ENCODE measurements at places on chromosomes 2 and 18.

DNA sequence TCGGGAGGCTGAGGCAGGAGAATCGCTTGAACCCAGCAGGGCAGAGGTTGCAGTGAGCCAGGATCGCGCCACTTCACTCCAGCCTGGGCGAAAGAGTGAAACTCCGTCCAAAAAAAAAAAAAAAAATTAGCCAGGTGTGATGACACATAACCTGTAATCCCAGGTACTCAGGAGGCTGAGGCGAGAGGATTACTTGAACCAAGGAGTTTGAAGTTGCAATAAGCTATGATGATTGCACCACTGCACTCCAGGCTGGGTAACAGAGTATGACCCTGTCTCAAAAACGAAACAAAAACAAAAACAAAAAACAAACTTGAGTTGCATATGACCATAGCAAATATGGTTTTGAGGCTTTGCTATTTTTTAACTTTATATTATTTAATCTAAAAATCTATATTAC is 25.8 kb downstream of the SANBR start:
- DNase-seq: no peak

DNA sequence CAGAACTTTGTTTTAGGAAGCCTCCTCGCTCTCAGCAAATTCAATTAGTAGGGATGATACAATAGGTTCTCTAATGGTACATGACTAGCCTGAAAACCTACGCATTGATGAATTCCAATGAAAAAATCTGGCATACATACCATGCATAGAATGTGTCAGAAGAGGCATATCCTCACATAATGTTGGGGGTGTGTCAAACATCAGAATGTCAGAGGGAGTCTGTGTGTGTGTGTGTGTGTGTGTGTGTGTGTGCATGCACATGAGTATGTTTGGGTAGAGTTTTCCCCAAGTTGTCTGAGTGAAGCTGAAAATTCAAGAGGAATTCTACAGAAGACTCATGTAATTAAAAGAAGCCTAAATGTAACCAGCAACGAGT is 78.5 kb downstream of the FIGN start:
- no peak for DNase-seq

- no peak for DNase-seq
Observed at GRCh38 chr2:215912299-215912842, 101.0 kb downstream of the MREG start.

DNA sequence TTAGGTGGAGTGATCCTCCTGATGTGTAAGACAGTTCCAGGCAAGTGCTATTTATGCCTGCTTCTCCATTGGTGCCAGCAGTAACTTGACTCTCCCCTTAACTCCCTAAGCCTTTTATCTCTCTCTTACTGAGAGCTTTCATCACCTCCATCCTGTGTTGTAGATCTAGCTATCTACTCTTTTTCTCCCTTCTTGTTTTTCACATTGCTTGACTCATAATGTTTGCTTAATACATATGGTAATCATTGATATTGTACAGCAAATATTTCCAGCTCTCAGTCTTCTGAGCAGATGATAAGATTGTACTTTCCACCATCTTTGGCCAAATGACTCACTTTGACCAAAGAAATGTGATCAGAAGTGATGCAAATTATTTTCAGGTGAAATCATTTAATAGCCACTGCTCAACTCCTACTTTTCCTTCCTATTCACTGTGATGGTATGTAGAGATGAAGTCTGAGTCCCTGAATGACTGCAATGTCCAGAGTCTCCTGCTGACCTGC is 165.0 kb downstream of the PLCL1 start:
- no peak for DNase-seq

DNA sequence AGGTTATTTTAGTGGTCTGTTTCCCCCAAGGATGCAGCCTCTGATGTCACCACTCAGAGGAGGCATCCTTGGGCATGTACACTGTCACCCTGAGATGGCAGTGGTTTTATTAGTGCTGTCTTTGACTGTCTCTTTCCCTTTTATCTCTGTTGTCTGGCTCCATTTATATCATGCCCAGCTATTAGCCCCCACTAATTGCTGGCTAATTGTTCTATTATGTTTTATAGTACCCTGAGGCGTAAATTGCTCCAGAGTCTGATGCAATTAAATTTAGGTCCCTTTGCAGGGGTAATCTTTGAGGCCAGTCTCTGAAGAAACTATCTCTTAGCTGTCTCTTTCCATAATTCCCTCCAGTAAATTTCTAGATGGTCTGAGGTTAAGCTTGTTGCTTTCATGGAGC is 301.0 kb upstream of the KLHL29 start:
- DNase-seq: no peak

GRCh38 chr2:142873831-142874287 is 3.6 kb upstream of the KYNU start:
- DNase-seq: no peak

DNA sequence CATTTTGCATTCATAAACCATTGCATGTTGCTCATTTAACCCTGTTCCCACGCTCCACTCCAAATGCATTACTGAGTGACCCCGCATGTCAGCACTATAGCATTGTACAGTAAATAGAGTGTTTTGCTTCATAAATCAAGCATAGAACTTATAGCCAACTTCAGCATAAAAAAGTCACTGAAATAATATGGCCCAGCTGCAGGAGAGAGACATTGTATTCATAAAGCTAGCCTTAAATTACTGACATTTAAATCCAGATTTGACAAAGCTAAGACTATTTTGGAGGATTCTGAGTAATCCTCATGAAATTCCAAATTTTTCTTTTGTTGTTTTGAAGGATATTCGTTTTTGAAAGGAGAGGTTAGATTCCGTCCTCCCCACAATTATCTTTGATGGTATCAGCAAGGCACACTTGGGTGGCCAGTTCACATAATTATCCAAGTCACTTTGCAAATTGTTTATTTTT is 320.9 kb upstream of the TCF4 start:
- no peak for DNase-seq

GRCh38 chr2:175450029-175450760 is 268.7 kb upstream of the ATP5MC3 start:
- no peak for DNase-seq

DNA sequence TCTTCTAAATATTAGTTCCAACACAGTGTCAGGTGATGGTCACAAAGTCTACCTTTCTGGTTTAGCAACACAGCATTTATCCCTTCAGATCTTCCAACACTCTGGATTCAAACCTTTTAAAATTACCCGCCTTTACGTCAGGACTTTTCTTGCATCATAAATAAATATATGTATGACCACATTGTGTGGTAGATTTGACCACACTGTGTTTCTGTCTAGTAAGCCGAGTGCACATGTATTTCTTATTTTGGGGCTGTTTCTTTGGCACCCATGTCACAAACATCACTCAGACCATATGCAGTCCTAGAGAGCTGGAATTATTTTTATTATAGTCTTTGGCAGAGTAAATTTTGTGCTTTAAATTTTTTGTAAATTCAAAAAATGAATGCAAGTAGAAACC is 172.1 kb downstream of the ANKRD44 start:
- no peak for DNase-seq

GRCh38 chr2:63778391-63778790 is 63.3 kb upstream of the UGP2 start:
- no peak for DNase-seq

DNA sequence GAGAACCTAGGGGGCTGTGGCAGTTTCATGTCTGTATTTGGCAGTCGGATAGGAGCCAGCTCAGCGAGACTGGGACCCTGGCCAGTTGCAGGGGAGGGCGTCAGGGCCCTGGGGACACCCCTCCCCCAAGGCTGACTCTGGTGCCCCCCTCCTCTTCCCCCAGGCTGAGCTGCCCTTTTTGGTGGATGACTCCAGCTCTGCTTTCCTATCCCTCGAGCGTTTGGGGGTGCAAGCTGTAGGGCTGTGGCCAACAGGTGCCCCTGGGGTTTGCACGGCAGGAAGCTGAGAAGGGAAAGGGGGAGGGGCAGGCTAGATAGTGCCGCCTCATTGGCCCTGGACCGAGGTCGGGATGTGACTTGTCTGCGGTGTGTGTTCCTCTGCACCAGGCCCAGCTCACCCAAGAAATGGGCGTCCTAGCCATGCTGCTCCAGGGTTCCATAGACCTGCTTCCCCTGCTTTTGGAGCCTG is 26.4 kb downstream of the SPEG start:
- no peak for DNase-seq

GRCh38 chr2:99544608-99545007 is 54.8 kb upstream of the REV1 start:
- no peak for DNase-seq

- no peak for DNase-seq
Observed at GRCh38 chr2:235894839-235895238, 273.3 kb downstream of the GBX2 start.

GRCh38 chr2:211652327-211652726 is 886.3 kb downstream of the ERBB4 start:
- no peak for DNase-seq

DNA sequence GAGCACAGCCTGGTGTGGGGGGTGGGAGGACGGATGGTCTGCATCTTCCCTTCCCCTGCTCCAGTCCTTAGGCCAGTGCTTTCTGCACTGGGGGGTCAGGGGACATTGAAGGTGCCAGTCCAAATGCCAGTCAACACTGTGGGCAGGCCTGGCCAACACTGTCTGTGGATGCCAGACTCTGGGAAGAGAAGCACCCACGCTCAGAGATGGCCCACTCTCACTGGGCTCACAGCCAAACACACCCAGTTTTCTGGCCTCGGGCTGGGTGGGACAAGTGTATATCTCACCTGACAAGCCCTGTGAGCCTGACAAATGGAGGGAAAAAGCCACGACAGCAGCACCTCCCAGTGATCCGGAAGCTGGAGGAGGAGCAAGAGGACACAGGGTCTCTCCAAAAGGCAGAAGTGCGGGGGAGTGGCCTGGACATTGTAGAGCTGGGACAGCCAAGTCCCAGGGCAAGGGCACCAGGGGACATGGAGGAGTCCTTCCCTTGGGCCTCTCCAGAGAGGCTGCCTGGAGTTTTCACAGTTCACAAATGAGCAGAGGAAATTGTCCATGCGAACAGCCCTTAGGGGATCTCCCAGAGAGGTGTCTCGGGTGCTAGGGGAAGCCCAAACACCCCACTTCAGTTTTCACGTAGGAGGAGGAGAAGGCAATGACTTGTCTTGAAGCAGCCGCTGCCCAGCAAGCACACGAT is 79.3 kb downstream of the SDC1 start:
- peak; percentile 49 for DNase-seq

DNA sequence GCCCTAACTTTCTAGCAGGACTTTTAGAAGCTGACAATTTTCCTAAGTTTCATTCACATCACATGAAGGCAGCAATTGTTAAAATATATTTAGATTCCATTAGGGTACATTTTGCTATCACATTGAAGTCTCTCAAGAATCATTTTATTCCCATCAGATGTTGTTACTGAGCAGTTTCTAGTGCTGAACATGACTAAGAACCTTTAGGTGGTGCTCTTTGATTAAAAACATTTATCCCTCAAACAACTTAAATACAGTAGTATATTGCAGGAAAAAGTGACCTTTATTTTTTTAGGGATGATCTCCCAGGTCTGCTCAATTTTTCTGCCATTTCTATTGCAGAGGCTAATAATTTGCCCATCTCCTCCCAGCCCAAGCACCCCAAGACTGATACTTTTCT is 22.9 kb upstream of the NARS1 start:
- DNase-seq: no peak

- DNase-seq: no peak
Observed at GRCh38 chr2:173132531-173132930, 56.9 kb downstream of the MAP3K20 start.

DNA sequence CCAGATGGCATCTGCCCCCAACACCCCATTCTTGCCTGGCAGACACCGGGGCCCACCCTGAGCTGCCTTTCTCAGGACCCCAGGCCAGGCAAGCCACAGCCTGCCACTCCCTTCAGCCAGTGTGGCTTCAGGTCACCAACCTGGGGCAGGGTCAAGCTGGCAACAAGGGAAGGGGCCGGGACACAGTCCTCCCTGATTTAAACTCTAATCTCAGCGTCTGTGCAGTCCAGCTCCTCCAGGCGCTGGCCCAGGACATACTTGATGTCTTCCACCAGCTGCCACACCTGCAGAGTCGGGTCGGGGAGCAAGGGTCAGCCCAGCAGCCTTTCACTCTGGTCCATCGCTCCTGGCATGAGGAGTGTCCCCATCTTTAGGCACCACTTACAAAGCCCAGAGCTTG is 29.0 kb upstream of the ALPP start:
- no peak for DNase-seq

DNA sequence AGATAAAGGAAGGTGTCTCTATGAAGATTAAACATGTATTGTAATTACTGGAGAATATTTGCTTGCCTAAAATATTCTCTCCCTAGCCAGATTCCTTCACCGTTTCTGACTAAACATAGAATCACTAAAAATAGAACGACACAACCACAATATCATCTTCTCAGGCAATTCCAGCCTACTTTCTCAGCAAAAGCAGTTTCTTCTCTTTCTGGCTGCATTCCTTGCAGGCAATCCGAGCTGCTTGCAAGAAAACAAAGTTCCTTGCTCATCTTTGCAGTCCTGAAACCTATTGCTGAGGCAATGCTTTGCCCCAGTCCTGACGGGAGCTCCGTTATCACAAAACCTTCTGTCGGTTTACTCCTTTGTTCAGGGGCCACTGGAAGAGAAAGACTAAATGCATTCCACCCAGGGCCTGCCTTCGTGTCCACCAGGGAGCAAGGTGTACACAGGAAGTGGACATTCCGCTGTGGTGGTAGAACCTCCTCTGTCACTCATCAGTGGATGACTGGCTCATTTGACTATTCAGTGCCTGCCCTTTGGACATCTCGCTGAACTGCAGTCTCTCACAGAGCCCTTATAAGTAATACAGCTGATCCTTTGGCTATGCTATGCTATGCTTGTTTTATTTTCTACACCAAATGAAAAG is 239.2 kb upstream of the DOK6 start:
- peak; percentile 34 for DNase-seq

GRCh38 chr18:64270608-64271007 is 121.7 kb upstream of the LINC00305 start:
- no peak for DNase-seq

DNA sequence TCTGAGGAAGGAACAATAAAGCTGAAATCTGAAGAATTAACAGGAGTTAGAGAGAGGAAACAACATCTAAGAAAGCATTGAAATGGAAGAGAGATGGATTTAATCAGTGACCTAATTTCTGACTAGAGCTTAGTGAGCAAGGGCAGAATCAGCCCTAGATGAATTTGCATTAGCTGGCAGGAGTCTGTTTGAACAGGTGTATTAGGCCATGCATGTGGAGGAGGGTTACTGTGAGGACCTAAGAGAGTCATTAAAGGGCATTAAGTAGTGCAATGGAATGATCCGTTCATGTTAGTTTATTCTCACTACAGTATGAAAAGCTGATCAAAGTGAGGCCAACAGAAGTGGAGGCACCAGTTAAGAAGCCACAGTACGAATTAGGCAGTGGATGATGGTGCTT is 285.3 kb downstream of the GRB14 start:
- no peak for DNase-seq

- no peak for DNase-seq
Observed at GRCh38 chr2:51778806-51779205, 746.9 kb upstream of the NRXN1 start.

GRCh38 chr2:217075268-217076057 is 215.6 kb upstream of the TNP1 start:
- DNase-seq: peak; percentile 94

GRCh38 chr2:102356381-102356712 is 751 bp downstream of the IL18R1 start:
- DNase-seq: no peak

DNA sequence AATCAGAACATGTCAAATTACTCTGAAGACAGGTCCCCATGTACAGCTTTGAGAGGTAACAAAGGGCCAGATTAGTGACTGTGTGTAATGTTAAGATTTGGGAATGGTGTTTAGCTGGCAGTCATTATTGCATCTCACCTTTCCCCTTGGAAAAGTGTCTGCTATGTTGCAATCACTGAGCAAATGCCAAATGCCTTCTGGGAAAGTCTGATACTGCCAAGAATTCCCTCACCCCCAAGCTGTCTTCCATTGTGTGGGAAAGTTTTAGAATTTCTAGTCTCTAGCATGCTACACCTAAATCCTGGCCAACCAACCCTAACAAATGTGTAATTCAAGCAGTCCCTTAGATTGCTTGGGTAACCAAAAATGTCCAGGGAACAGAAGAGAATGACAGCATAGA is 13.6 kb upstream of the PELI1 start:
- DNase-seq: no peak

Data from umbilical cord (tissue), 2 donors.